ENCODE measurements at places on chromosomes 1 and 21. TPM values are rescaled to one million over a fixed set of nuclear protein-coding genes. Genes with fewer than 3 reads are reported as not detected.

AKT3 gene
- total RNA-seq: 141 TPM

SPRR2A gene
- not detected for total RNA-seq

ADGRL4 gene
- 4.4 TPM for total RNA-seq

ZNF648 gene
- total RNA-seq: 0.82 TPM

CCDC27 gene
- total RNA-seq: not detected

DNM3 gene
- total RNA-seq: 84.7 TPM

PSRC1 gene
- 7.2 TPM for total RNA-seq

COL9A2 gene
- total RNA-seq: 8.3 TPM

MAD2L2 gene
- total RNA-seq: 45.4 TPM

RGSL1 gene
- total RNA-seq: not detected

ARV1 gene
- 14.3 TPM for total RNA-seq

PLA2G4A gene
- 3.3 TPM for total RNA-seq

RHD gene
- total RNA-seq: 0.64 TPM

EDARADD gene
- 1.3 TPM for total RNA-seq

LHX8 gene
- total RNA-seq: 0.64 TPM

MTX1 gene
- 9.3 TPM for total RNA-seq

SYT14 gene
- total RNA-seq: 49.5 TPM

OPRD1 gene
- total RNA-seq: 0.36 TPM

IFI16 gene
- 13.4 TPM for total RNA-seq

ATP1A2 gene
- 118 TPM for total RNA-seq

BGLAP gene
- 0.73 TPM for total RNA-seq

SLC35A3 gene
- total RNA-seq: 32.1 TPM

SYTL1 gene
- total RNA-seq: 0.36 TPM

PLA2G5 gene
- not detected for total RNA-seq

TNNI3K gene
- total RNA-seq: 3.4 TPM

VSIG8 gene
- total RNA-seq: 0.18 TPM

LRRC3 gene
- 6.4 TPM for total RNA-seq

KCNJ9 gene
- total RNA-seq: 12.0 TPM

TLR5 gene
- 3.3 TPM for total RNA-seq

TNFRSF1B gene
- 3.7 TPM for total RNA-seq

SLC45A3 gene
- 1.3 TPM for total RNA-seq

CD53 gene
- total RNA-seq: 8.4 TPM

KIF26B gene
- total RNA-seq: 22.0 TPM

PGBD5 gene
- total RNA-seq: 21.4 TPM

DUSP12 gene
- total RNA-seq: 70.4 TPM

NCF2 gene
- 2.5 TPM for total RNA-seq

C1orf87 gene
- total RNA-seq: not detected

SLC22A15 gene
- 32.8 TPM for total RNA-seq
